ENCODE measurements at places on chromosomes 12 and 14. TPM values are rescaled to one million over a fixed set of nuclear protein-coding genes. Genes with fewer than 3 reads are reported as not detected.

GRCh38 chr14:94655169-94655710 is 43.0 kb downstream of the SERPINA3 start:
- no peak for DNase-seq

- no peak for DNase-seq
Observed at GRCh38 chr12:96274331-96274730, 80.2 kb downstream of the ELK3 start.

DNA sequence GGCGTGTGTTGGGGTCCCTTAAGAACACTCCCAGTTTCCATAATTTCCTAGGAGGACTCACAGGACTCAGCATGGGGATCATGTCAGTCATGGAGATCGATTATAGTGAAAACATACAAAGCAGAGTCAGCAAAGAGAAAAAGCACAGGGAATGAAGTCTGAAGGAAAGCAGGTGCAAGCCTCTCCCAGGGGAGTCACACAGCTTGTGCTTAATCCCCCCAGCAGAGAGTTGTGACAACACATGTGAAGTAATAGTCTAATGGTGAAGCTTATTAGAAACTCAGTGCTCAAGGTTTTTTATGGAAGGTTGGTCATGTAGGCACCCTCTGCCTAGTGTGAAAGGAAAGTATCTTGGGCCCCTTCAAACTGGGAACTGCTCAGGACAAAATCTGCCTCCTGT is 149.0 kb upstream of the SEL1L start:
- no peak for DNase-seq

- DNase-seq: no peak
Observed at GRCh38 chr14:101575581-101575980, 14.3 kb downstream of the DIO3 start.

GRCh38 chr12:49296034-49296835 is 1.3 kb downstream of the PRPH start:
- DNase-seq: no peak

DNA sequence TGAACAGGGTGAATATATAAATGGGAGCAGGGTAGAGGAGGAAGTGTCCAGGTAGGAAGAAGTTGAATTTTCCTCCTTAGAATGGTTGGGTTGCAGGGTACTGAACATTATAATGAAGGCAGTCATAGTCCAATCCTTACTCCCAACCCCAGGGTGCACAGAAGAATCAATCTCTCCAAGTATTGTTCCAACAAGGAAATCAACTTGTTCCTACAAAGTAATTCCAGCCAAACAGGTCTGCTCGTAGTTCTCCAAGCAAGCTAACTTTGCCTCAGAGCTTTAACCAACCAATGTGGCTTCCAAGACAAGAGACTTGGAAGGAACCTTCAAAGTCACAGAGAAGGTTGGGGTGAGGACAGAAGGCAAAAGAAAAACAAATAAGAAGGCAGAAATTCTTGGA is 527.2 kb downstream of the MED13L start:
- no peak for DNase-seq

DNA sequence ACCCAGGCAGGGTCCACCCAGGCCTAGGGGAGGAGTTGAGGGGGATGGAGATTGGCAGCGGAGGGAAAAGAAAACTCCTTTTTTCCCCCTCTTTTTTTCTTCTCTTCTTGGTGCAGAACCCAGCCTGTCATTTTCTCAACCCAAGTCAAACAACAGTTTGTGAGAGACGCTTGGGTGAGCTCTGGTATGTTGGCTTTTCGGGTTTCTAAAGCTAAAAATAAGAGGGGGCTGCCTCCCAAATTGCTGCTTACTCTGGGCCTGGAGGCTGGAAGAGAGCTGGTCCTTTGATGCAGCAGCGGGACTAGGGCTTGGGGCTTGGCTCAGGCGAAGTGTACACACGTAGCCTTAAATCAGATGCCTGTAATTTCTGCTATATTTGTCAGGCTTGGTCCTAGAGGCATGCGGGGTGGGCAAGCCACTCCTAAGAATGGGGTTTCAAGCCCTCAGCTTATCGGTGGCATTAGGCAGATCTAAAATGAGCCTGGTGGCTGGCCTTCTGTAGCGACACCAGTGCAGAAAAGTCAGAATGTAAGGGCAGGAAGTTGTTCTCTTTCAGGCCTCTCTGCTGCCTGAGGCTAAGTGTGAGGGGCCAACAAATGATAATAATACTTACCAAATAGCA is 816 bp upstream of the SLC8A3 start:
- no peak for DNase-seq

GRCh38 chr12:67681105-67681778 is 32.7 kb downstream of the DYRK2 start:
- DNase-seq: peak; percentile 97

DNA sequence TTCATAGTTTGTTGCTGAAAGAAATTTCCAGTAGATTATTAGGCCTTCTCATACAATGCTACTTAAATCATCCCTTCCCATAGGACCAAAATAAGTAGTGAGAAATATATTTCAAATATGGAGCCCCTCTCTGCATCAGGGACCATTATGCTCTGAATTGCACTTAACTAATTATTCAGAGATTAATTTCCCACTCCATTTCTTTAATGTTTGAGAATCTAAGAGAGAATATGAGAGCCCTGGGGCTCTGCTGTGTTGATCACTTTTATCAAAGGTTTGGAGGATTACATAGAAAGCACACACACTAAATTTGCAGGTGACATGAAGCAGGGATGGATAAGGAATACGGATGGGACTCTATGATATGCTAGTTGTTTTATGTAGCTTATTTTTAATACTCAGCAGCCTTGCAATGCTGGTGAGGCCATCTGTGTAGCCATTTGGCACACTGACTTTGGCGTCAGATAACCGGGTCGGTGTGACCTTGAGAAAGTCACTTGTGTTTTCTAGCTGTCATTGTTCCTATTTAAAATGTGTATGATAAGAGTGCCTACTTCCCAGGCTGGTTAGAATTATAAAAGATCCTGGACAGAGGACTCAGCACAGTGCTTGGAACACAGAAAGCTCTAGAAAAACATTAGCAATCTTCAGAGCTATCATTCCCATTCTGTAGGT is 49.9 kb upstream of the FBXO21 start:
- DNase-seq: no peak

AMHR2 gene
- total RNA-seq: not detected

RASSF9 gene
- 5.0 TPM for total RNA-seq

TAS2R7 gene
- total RNA-seq: not detected

SPATA7 gene
- total RNA-seq: 19.1 TPM

GLT1D1 gene
- total RNA-seq: not detected
